NCI-H69 (cell line): ENCODE measurements at places on chromosomes 4 and X.

DNA sequence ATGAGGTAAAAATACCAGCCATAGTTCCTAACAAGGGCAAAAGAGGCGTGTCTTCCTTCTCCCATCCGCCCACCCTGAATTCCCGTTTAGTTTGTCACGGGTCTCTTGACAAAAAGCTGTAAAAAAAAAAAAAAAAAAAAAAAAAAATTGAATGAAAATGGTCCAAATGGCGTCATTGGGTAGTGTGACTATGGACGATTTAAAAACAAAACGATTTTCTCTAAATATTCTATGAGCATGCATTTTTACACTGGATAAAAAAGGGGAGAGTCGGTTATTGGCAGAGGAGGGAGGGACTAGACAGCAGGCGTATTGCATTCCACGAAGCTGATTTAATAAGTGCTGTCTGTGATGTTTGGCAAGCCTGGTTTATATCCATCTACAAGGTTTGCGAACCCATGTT, at the start of gene FAM133A:
TSS of gene FAM133A (plus strand) at position 338 of the 403 bp plus-strand sequence. CDS start 35,214 bp downstream, outside the sequence.
- DNase-seq = peak; percentile 78

- DNase-seq = no peak
Observed at GRCh38 chr4:38177035-38177546, 216.9 kb downstream of the PTTG2 start.

GRCh38 chr4:89576246-89576645, 260.7 kb downstream of the SNCA start:
- DNase-seq = no peak

- DNase-seq = no peak
Observed at GRCh38 chrX:7024850-7025249, 122.7 kb upstream of the STS start.

DNA sequence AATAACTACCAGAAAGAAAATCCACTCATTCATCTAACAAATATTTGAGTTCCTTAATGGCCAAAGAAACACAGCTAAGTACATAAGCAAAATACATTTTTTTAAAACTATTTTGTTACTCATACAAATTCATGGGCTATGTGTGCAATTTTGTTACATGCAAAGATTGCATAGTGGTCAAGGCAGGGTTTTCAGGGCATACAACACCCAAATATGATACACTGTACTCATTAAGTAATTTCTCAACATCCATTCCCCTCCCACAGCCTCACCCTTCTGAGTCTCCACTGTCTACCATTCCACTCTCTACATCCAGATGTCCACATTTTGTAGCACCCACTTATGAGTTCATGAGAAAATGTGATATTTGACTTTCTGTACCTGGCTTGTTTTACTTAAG, 58.2 kb downstream of the BRWD3 start:
- DNase-seq = no peak

GRCh38 chrX:69237236-69237635, 72.0 kb upstream of the PJA1 start:
- DNase-seq = no peak

GRCh38 chr4:74659576-74660411, 134.5 kb downstream of the BTC start:
- peak; percentile 6 for DNase-seq

DNA sequence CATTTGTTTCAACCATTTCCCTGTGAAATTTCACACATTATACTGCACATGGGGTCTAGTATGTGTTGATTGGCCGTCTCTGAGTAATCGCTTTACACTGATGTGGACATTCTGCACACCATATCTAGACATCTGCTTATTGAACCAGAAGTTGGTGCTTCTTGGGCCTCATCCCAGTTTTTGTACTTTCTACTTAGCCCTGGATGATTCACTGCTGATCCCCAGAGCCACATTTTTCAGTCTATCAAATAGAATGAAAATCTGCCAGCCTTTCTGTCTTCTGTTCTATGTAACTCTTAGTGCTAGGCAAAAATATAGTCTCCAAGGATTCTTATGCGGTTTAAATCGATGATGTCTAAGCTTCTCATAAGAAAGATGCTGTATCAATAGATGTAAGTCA, 40.5 kb upstream of the RELL1 start:
- no peak for DNase-seq

DNA sequence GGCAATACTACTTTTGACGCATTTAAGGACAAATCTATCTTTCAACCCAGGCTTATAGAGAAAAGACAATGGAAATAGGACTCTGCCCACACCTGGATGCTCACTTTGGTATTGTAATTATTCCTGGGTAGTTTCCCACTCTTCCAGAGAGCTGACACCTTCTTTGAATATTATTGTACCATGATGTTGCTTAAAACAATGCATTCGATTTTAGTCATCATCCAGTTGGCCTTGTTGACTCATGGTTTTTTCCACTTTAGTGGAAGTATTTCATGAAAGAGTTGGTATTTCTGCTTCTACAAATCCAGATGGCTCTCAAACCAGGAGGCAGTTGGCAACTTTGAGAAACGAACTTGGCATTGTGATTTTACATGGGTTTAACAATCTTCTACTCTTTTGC, 124.2 kb downstream of the ENOX2 start:
- DNase-seq = no peak

GRCh38 chr4:113043591-113043990, 5.9 kb upstream of the ANK2 start:
- DNase-seq = no peak

DNA sequence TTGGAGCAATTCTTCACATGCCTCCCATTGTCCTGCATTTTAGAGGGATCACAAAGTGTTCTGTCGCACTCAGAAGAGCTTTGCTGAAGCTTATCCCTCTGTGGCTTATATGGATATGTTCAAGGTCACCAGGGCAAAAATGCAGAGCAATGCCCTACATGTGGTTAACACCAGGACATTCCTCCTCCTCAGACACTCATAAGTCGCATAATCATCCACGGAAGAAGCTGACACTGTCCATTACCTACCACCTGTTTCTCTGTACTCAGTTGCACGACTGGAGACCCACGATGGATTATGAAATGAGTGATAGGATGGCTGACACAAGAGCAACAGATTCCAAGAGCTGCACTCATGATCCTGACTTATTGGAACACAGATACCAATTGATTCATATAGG, 68.7 kb upstream of the PRDX4 start:
- no peak for DNase-seq

DNA sequence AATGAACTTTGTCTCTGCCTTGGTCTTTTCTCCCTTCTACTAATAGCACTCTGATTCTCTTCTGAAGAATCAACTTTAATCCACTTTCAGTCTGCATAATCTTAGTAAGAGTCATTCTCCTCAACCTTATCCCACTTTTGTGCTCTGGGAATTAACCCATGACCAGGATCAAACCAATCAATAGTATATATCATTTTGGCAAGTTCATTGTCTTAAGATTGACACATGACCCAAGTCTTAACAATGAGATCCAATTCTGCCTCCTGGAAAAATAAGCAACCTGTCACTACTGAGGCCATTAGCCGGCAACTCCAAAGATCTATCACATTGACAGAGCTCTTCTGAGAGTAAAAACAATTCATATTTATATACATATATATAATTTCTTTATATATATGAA, 1358.4 kb upstream of the ADGRL3 start:
- DNase-seq = no peak
